ENCODE measurements at places on chromosomes 1 and 21.

DNA sequence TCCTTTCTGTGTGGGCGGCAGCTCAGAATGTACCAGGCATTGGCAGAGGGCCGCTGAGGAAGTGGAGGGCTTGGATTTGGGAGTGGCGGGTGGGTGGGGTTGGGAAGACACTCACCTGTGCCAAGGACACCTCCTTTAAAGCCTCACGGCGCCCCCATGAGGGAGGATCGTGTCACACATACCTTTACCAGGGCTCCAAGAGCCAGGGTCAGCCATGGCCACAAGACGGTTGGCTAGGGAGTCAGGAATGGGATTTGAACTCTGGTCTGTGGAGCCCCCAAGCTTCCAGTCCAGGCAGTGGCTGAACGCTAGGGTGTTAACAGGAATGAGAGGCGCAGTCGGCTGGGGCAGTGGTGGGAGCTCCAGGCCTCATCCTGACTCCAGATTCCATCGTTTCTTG, 4.6 kb downstream of the NBL1 start:
- no peak for DNase-seq

GRCh38 chr21:41731081-41731480, 35.8 kb downstream of the RIPK4 start:
- no peak for DNase-seq

- peak; percentile 14 for DNase-seq
Measured at GRCh38 chr1:150876119-150876454, 312 bp downstream of the ARNT start.

- no peak for DNase-seq
Measured at GRCh38 chr21:15140321-15141019, 75.7 kb upstream of the NRIP1 start.

DNA sequence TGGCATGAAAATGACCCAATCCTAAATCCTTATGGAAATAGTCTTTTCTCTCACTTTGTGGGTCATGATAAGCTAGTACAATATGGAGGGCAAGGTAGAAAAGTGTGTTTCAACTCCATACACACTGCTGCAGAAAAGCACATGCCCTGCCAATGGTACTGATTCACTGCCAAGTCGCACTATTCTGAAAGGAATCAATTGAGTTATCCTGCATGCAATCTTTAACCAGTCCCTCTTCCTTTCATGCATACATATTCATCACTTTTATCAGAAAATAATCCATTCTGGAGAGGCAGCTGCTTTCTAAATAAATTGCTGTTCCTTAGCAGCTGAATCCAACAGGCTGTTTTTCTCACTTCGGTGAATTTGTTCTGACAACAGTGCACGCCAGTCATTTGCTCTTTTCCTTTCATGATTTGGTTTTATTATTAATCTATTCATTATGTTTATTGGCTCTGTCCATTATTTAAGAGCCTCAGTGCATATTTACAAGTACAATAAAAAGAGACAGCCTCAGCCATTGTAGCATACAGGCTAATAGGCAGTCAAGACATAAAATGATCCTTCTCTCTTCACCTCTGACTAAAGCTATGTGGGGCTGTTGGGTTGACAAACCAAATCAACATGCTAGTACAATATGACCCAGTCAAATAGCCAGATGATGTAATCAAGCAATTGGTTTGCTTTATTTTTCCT, 108.8 kb downstream of the CHD1L start:
- DNase-seq, result no peak

GRCh38 chr1:16226490-16227179, 10.3 kb downstream of the CPLANE2 start:
- no peak for DNase-seq

DNA sequence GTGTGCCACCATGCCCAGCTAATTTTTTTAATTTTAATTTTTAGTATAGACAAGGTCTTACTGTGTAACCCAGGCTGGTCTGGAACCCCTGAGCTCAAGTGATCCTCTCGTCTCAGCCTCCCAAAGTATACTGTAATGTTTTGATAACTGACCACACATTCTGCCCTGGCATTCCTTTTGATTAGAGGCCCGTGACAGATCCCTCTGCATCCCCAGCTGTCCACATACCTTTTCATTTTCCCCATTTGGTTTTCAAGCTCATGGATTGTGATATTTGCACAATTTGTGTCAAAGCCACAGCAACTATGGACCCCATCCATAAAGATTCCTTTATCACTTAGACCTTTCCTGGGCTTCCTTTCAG, 116.8 kb upstream of the ATP1A1 start:
- no peak for DNase-seq

- no peak for DNase-seq
Measured at GRCh38 chr1:190849346-190849745, 371.7 kb upstream of the BRINP3 start.

DNA sequence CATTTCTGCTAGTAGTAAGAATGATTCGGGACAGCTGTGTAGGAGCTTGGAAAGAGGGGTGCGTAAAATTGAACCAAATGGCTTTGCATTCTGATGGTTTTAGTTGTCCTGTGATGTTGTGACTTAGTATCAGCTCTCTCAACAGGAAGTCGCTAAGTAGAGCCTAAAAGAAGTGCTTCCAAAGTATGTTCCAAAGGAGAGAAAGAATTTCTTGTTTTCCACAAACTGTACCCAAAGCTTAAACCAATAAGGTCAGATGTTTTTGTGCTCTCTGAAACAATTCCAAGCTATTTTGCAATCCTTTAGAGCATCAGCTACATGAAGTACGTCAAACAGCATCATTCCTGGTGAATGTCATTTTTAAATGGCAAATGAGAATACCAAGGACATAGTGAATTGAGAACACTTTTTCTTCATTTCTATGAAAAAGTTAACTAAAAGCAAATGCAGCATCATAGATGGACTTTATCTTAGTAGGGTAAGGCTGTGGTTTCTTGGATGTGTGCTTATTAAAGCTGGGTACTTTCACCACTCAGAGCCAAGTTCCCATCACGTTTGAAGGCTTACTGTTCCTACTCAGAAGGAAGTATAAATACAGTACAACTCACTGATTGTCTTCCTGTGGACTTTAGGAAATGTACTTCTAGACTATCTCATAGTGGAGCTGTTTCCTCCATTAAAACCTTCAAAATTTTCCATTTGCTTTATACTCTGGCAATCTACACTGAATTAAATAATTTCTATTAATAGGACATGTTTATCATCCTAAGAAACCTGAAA, 148.6 kb downstream of the C1orf21 start:
- DNase-seq, result no peak

DNA sequence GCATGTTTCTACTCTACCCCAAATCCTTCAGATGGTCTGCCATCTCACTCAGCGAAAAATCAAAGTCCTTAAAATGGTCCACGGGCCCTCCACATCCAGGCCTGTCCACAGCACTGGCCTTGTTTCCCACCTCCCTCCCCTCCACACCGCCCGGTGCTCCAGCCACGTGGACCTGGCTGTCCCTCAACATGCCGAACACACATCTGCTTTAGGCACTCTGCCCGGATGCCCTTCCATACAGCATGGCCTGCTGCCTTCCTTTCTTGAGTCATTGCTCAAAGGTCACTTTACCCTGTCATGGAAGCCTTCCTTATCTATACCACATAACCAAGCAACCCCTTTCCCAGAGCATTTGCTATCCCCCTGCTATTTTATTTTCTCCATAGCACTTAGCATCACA, 143.0 kb downstream of the DNM3 start:
- DNase-seq, result no peak

GRCh38 chr1:78095593-78095992, 49.8 kb downstream of the GIPC2 start:
- DNase-seq, result no peak

DNA sequence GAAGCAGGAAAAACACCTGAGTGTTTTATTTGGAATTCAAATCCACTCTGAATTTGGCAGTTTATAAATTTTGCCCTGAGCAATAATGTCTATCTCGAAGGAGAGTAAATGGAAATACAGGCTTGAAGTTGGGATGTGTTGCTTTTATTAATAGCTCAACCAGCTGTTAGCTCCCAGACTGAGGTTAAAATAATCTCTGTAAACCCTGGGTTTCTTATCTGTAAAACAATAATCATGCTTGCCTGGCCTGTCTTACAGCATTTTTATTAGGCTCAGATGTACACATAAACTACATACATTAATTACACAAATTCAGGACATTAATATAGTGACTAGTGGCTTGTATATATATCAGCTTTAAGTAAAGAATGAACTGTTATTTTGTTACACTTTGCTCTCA, 148.5 kb downstream of the GALNT2 start:
- DNase-seq, result no peak

DNA sequence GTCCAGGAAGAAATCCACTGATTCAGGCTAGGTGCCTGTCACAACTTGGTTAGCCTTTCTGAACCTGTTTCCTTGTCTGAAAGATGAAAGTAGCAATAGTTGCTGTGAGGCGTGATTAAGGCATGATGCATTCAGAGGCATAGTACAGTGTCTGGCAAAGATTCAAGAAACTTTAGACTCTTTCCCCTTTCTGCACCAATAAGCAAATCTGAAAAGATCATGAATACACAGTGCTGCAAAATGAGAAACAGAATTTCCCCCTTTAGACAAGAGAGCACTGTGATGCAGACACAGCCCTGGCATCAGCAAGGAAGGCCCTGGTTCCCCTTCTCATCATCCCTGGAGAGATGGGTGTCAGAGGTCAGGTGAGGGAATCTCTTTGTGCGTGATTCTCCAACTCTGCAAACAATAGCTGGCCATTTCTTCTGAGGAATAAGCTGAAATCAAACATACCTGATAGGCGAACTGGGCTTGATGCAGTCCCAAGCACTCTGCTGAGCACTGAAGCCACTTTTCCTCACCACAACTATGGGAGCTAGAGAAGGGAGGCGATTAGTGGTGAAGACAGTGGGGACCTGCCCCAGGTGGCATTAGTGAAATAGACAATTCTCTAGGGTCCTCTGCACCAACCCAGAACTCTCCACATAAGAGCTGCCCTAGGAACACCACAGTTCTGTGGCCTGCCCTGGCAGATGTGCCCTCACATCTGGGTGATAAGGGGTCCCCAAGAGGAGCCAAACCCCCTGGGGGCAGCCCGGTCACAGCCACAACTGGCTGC, 41.7 kb downstream of the ITPKB start:
- DNase-seq, result no peak

- DNase-seq, result no peak
Measured at GRCh38 chr1:22452481-22452957, 868 bp downstream of the ZBTB40 start.

GRCh38 chr1:81349194-81349965, 451.4 kb upstream of the ADGRL2 start:
- no peak for DNase-seq

- no peak for DNase-seq
Measured at GRCh38 chr1:53604291-53604919, 134.6 kb downstream of the GLIS1 start.

GRCh38 chr1:112826217-112826944, 111.2 kb upstream of the PPM1J start:
- DNase-seq, result no peak

GRCh38 chr1:191533254-191533653, 625.0 kb upstream of the RGS18 start:
- no peak for DNase-seq

- DNase-seq, result peak; percentile 33
Measured at GRCh38 chr21:38505654-38506523, 7.6 kb upstream of the ERG start.

- DNase-seq, result peak; percentile 72
Measured at GRCh38 chr1:48493970-48494769, 22.2 kb upstream of the SPATA6 start.

DNA sequence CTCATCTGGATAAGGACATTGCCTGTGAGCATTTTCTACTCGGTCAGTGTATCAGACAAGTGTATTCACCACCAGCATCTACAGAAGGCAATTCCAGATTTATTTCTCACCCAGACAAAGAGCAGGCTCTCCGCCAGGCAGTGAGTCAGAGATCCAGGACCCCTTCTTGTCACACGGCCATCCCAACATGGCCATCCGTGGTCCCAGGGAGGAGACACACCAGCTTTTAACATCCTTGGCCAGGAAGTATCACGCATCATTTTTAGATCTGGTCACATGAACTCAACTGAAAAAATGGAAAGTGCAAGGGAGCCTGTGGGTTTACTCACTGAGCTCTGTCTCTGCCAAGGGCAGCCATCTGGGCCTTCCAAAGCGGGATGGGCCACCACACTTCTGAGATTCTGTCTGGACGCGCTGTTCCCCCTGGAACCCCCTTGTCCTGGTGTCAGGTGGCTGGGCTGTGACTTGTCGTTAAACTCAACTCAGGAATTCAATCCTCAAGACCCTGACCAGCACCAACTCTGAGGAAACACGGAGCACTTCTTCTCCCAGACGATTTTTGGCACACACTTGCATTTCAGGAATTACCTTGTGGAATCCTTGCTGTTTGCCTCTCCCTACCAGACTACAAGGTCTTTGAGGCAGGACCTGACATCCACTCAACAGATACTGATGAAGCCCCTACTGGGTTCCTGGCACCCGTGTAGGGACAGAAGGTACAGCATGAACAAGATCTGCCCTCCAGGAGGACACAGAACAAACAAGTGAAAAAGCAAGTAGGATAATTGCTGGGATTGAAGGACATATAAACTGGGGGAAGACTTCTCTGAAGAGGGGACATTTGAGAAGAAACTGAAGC, 21.6 kb upstream of the CCSAP start:
- no peak for DNase-seq

GRCh38 chr1:22053017-22053860, 730 bp downstream of the CDC42 start:
- no peak for DNase-seq

All from HFF-Myc (cell line).